ENCODE measurements at places on chromosomes 6 and 20.
A peak's percentile ranks its signal among the peaks of the same experiment; 100 is the strongest.

- no peak for DNase-seq
Measured at GRCh38 chr20:21569586-21569985, 55.7 kb upstream of the NKX2-2 start.

- DNase-seq: peak; percentile 67
Measured at GRCh38 chr6:100228834-100229441, 234.9 kb upstream of the MCHR2 start.

- no peak for DNase-seq
Measured at GRCh38 chr6:1029141-1029540, 282.8 kb upstream of the FOXQ1 start.

DNA sequence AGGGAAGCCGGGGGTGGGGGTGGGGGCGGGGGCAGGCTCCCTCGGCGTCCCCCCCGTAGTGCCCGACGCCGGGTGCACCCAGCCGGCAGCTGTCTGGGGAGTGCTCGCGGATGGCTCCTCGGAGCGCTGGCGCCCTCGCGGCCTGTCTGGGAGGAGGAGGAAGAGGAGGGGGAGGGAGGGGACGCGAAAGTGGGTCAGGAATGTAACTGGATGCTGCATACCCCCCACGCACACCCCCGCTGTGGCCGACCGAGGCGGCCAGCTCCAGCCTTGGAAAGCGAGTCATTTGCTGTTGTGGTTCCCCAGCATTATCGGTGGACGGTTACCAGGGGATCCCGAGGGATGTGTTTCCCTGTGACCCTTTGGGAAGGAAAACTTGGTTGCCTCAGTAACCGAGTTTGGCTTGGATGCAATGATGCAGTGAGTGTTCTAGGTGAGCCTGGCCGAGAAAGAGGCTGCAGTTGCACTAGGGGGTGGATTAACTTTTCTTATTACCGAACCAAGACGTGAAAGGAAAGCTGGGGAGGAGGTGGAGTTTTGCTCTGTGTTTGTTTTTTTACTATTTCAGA is 55.2 kb upstream of the RREB1 start:
- DNase-seq: no peak

DNA sequence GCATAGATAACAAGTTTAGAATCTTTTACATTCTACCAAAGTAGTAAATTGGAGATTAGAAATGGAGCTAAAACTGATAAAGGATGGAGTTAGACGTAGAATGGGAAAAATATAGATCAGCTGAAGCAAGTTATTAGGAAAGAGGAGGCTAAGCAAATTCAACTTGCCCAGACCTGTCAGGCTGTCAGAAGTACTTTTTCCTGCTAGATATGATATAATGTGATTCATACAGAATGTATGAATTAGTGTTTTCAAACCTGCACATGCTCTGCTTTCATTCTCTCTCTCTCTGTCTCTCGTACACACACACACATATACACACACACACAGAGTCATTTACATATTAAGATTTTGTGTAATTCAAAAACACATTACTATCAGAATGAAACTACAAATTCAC is 133.2 kb upstream of the HDGFL1 start:
- DNase-seq: no peak

DNA sequence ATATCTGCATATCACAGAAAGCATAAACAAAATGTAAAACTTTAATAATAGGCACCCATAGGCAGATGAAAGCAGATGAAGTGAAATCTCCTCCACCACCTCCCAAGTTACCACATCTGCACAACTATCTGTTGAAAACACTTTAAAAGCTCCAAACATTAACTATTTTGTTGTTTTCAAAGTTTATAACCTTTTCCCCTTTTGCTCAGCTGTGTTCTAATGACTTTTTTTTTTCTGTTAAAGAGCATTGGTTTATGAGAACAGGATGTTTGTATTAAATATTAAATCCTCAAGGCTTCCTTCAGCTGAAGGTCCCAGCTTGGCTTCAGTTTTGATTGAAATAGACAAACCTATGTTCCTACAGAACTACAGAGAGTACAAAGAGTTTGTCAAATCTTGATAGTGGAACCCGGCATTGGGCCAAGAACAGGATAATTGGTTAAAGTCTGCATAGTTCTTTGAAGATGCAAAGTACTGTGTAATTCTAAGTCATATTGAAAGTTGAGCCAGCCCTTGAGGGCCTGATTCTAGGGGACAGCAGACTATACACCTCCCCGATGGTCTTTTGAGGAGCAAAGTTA is 255.1 kb upstream of the JAG1 start:
- DNase-seq: no peak

DNA sequence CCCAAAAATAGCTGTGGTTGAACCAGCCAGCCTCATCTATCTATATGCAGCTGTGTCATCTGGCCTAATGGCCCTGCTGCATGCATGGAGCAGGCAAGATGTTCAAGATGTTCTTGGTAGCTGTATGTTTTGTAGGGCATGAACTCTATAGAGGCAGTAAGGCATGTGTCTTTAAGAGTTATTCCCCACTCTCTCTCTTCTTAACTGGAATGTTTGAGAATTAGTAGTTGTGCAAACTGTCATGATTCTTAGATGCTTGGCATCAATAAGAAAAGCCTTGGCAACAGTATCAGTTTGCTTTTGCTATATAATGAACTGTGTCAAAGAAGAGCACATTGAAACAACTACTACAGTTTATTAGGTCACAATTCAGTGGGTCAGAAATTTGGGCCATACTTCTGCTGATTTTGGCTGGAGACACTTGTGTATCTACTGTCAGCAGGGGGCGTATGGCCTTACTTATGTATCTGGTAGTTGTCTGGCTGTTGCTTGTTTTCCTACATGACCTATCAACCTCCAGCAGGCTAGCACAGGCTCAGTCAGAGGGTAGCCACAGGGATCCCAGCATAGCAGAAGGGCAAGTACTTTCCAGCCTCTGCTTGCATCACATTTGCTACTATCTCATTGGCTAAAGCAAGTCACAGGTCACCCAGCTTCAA is 56.1 kb upstream of the LAMP5 start:
- peak; percentile 95 for DNase-seq

- DNase-seq: no peak
Measured at GRCh38 chr6:167392631-167393316, 67.9 kb downstream of the TTLL2 start.

GRCh38 chr6:44002593-44003344 is 124.5 kb downstream of the MRPL14 start:
- peak; percentile 40 for DNase-seq

- no peak for DNase-seq
Measured at GRCh38 chr6:161076181-161076677, 84.7 kb downstream of the MAP3K4 start.

DNA sequence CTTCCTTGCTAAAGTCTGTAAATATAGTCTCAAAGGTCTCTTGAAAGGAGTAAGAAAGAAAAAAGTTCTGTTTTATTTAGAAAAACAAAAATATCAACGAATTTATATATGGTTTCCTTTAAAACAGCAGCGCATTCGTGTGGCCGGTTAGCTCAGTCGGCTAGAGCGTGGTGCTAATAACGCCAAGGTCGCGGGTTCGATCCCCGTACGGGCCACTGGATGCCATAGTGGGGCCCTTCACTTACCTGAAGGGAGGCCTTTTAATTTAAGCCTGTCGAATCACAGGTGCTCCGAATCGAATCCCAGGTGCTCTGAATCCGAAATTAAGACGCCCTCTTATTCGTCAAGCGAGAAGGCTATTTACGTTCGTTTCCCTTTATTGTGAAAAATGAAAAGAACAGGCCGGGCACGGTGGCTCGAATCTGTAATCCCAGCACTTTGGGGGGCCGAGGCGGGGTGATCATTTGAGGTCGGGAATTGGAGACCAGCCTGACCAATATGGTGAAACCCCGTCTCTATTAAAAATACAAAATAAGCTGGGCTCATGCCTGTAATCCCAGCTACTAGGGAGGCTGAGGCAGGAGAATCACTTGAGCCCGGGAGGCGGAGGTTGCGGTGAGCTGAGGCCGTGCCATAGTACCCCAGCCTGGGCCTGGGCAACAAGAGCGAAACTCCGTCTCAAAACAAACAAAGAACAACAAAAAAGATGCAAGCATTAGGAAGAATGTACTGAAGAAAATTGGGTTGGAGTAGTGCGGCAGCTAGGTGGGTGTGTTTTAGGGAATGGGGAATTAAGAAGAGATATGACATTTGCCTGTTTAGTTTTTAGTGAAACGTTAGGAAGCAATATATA is 195.8 kb upstream of the ZNF184 start:
- DNase-seq: peak; percentile 68

GRCh38 chr20:17648315-17648646 is 33.8 kb downstream of the RRBP1 start:
- peak; percentile 91 for DNase-seq

GRCh38 chr6:57312004-57312345 is 5.5 kb upstream of the PRIM2 start:
- no peak for DNase-seq

GRCh38 chr6:66126358-66126757 is 419.3 kb upstream of the EYS start:
- DNase-seq: no peak

DNA sequence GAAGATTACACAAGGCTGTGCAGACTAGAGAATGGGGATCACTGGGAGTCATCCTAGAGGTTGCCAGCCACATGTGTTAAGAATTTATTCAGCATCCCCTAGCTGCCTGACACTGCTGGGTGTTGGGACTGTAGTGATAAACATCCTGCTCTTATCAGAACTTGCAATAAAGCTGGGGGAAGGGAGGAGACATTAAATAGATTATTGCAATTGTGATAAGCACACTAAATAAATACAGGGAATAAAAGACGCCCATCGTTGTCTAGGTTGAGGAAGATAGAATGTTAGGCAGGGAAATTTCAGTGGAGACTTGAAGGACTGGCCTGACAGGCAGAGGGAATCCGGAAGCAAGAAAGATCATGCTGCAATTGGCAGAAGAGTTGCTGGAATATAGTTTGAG is 33.2 kb upstream of the TRAM2 start:
- no peak for DNase-seq

- no peak for DNase-seq
Measured at GRCh38 chr6:7534192-7534591, 7.3 kb upstream of the DSP start.

DNA sequence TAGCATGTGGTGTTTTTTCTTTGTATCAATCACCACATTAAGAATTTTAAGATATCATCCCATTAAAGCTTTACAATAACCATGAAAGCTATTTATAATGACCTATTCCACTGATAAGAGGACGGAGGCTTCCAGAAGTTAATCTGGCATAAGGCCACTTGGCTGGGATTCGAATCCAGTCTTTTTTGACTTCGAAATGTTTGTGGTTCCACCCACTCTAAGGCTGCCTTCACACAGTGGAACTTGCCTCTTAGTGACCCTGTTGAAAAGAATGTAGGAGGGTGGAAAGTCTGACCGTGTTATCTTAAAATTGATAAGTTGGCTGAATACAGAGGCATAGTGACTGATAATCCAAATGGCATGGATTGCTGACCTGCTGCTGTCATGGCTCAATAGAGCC is 959.7 kb downstream of the KIF16B start:
- no peak for DNase-seq

- no peak for DNase-seq
Measured at GRCh38 chr20:45111799-45112471, 3.0 kb downstream of the WFDC5 start.

DNA sequence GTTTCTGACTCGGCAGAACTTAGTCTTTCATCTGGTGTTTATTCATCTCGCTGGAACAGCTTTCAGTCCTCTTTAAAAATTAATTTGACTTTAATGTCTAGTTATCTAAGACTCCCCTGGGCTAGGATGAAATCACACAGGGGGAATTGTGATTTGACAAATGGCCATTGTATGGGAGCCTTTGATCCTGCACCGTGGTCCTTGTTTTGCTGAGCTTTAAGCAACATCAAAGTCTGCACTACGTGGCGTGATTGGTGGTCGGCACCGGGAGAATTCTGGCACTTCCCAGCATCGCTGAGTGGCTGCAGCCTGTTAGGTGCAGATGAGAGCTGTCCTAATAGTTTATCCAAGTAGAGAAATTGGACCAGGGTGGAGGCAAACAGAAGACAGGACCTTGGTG is 146.9 kb downstream of the TBC1D7 start:
- DNase-seq: no peak

GRCh38 chr20:37991908-37992307 is 41.3 kb downstream of the TTI1 start:
- DNase-seq: no peak

DNA sequence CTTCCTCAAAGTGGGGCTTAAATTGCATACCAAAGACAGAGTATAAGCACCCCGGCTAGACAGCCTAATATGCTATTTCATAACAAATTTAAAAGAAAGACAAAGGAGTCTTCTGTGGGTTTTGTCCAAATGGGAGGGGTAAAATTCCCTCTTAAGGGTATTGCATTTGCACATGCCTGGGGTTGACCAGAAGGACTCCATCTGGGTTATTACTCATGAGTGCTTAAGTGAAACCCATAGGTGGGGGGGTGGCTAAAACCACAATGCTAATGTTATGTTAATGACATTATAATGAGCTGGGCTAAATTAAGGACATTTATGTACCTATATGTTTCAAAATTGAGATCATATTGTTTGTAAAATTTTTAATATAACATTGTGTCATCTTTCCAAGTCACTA is 15.0 kb downstream of the IMPG1 start:
- DNase-seq: peak; percentile 28

- no peak for DNase-seq
Measured at GRCh38 chr6:20932284-20932683, 398.0 kb downstream of the CDKAL1 start.

GRCh38 chr6:119602215-119603178 is 252.9 kb upstream of the MAN1A1 start:
- DNase-seq: no peak

GRCh38 chr6:98433325-98434056 is 400.9 kb upstream of the POU3F2 start:
- DNase-seq: no peak

GRCh38 chr6:125577124-125577662 is 172.2 kb upstream of the HEY2 start:
- DNase-seq: no peak

GRCh38 chr20:17856024-17856564 is 112.5 kb downstream of the SNX5 start:
- DNase-seq: peak; percentile 86

- DNase-seq: no peak
Measured at GRCh38 chr20:19864130-19864529, 106.1 kb downstream of the RIN2 start.

DNA sequence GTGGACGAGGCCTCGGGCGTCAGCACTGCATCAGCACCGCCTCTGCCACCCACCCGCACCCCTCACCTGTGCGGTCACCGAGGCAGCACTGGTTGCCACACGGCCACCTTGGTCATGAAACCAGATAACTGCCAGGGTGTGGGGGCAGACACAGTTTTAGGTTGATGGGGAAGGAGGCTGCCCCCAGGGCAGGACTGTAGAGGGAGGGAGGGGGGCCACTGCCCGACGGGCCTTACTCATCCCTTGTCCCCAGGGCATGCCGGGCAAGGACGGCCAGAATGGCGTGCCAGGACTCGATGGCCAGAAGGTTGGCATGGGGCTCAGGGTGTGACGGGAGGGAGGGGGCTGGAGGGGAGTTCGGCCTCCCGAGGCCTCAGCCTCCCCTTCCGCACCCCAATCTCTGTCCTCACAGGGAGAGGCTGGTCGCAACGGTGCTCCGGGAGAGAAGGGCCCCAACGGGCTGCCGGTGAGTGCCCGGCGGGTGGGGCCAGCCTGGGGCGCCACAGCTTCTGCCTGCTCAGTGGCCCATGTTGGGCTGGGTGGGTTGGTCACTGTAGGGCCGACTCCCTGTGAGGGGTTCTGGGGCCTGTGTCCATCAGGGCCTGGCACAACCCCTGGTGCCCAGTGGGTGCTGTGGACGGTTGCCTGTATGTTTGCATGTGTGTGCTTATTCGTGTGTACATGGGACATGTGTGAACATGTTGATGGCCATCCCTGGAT is 11.8 kb downstream of the COL9A3 start:
- DNase-seq: no peak

Measured in MV-4-11 (cell line).